Activated naive CD8-positive, alpha-beta T cell treated with anti-CD3 and anti-CD28 coated beads, Interleukin-2, amount 10 ng/mL, durations not matched to agents 7 days and 5 days (primary cell): ENCODE measurements at places on chromosomes 7 and 10. TPM values are rescaled to one million over a fixed set of nuclear protein-coding genes. Genes with fewer than 3 reads are reported as not detected.

KCNH2 gene
- 0.50 TPM for total RNA-seq

HPS1 gene
- total RNA-seq = 91.9 TPM

- peaks cover 18% of the 10 kb centered on the region for H3K4me1 ChIP-seq
- H3K36me3 ChIP-seq = peaks cover 9% of the 10 kb centered on the region
- H3K27ac ChIP-seq = peak overlapping the region; percentile 50
- peaks cover 2% of the 10 kb centered on the region for H3K27me3 ChIP-seq
Observed at GRCh38 chr10:16910793-16911164, 93.6 kb upstream of the RSU1 start.

GRCh38 chr10:112456533-112456932 lies 9.5 kb downstream of the VTI1A start:
- peaks cover 13% of the 10 kb centered on the region for H3K36me3 ChIP-seq
- H3K27me3 ChIP-seq = no peaks in the 10 kb centered on the region
- no peak for DNase-seq
- H3K4me3 ChIP-seq = no peak overlapping the region

GRCh38 chr10:4453950-4454349 lies 372.1 kb upstream of the AKR1E2 start:
- peaks cover 3% of the 10 kb centered on the region for H3K4me1 ChIP-seq
- no peak overlapping the region for H3K4me3 ChIP-seq
- no peak for DNase-seq
- peaks cover 21% of the 10 kb centered on the region for H3K27me3 ChIP-seq
- no peaks in the 10 kb centered on the region for H3K36me3 ChIP-seq

PTF1A gene
- not detected for total RNA-seq

SNX10 gene
- total RNA-seq = 31.6 TPM

DNA sequence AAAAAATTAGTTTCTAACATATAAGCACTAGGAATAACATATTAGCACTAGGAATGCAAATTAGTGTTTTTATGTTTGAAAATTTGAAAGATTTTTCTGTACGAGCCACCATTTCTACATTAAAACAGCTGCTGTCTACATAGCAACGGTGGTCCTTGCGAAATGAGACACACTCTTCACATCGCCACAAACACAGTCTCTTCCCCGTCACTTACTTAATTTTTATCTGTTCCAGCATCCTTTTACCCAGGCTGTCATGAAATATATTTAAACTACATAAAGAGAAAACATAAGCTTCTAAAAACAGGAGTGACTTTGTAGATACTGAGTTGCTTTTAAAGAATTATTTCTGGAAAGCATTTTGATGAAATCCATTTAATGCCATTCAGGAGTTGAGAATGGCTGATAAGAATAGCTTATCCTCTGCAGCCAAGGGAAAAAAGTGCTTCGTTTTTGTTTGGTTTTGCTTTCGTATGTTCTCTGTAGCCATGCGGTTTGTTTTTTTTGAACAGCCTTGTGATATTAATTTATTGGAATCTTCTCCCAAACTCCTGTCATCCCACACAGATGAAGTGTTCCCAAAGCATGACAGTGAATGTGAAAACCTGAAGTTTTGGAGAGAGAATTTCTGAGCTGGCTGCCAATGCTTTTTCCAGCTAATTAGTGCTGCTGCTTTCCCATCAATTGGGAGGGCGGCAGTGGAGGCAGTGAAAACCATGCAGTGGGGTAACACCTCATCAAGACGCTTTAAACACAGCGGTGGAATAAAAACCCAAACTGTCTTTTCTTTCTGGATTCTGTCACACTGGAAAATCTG lies 603.7 kb upstream of the ADARB2 start:
- H3K27ac ChIP-seq = no peak overlapping the region
- no peaks in the 10 kb centered on the region for H3K4me1 ChIP-seq
- no peaks in the 10 kb centered on the region for H3K36me3 ChIP-seq
- no peak for DNase-seq
- peaks cover 1% of the 10 kb centered on the region for H3K27me3 ChIP-seq

GRCh38 chr10:63710703-63711102 lies 189.5 kb downstream of the REEP3 start:
- H3K36me3 ChIP-seq = no peaks in the 10 kb centered on the region
- peaks cover 6% of the 10 kb centered on the region for H3K4me1 ChIP-seq
- H3K27me3 ChIP-seq = no peaks in the 10 kb centered on the region
- DNase-seq = no peak

- DNase-seq = no peak
- no peaks in the 10 kb centered on the region for H3K27me3 ChIP-seq
- no peaks in the 10 kb centered on the region for H3K4me1 ChIP-seq
- H3K36me3 ChIP-seq = no peaks in the 10 kb centered on the region
- no peak overlapping the region for H3K27ac ChIP-seq
Observed at GRCh38 chr7:120554960-120555571, 282.1 kb downstream of the KCND2 start.

DNA sequence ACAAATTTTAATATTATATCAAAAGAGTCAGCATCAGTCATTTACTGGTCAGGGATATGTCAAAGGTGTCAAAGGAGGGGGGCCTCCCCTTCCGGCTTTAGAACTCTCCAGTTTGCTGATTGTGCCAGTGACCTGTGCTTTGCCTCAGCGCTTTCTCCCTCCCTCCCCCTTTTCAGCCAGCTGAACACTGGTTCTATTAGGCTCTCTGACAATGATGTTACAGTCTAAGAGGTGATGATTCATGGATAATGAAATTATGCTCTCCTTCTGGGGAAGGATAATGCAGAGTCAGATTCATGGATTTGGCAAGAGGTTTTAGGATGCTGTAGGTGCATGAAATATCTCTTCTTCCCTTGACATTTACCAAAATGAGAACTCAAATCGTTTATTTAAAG lies 6.1 kb downstream of the LRRTM3 start:
- no peak overlapping the region for H3K4me3 ChIP-seq
- H3K4me1 ChIP-seq = no peaks in the 10 kb centered on the region
- no peaks in the 10 kb centered on the region for H3K36me3 ChIP-seq
